Stimulated activated CD8-positive, alpha-beta memory T cell treated with anti-CD3 and anti-CD28 coated beads, Interleukin-12 subunit alpha, Interleukin-12 subunit beta, amount 100 ng/mL, for 4 hours (primary cell): ENCODE measurements at places on chromosomes 4 and X.

- DNase-seq = no peak
Measured at GRCh38 chr4:61866378-61867030, 666.4 kb downstream of the ADGRL3 start.

DNA sequence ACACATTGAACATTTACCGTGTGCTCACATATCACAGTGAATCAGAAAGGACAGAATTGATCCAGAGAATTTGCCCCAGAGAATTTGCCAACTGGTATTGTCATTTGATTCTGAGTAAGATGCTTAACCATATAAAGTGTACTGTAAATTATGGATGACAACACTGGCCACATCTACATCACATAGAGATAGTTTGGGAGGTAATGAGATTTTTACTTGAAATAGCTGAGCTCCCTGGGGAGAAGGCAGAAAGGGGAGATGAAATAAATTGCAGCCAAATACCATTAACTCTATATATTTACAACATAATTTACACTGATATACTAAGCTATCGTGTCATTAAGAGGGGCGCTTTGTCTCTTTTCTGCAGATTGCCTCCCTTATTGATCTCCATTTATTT is 564.0 kb downstream of the KCNIP4 start:
- DNase-seq = no peak

GRCh38 chrX:85017721-85018120 is 14.0 kb downstream of the APOOL start:
- DNase-seq = no peak

GRCh38 chr4:75046226-75046625 is 113.3 kb downstream of the PARM1 start:
- DNase-seq = no peak

- no peak for DNase-seq
Measured at GRCh38 chr4:54440394-54441136, 211.5 kb downstream of the PDGFRA start.

DNA sequence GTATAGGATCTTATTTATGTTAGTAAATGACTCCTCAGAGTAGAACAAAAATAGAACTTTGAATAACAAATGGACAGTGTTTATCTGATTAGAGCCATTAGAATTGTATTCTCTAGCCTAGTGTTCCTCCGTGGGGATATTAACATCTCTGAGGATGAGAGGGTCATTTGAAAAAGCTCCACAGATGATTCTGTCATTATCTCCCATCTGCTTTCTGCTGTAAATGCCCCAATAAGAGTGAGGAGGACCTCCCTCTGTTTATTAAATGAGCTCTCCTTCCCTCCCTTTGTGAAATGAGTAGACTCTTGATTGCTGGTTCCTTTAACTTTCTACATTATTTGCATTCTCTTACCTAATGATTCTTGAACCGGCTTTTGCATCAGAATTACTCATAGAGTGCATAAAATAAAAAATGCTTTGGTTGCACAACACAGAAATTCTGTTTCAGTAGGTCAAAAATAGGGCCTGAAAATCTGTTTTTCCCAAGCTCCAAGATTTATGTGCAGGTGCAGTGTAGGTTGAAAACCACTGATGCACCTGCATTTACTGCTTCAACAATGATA is 18.0 kb downstream of the GC start:
- no peak for DNase-seq

- no peak for DNase-seq
Measured at GRCh38 chrX:150258176-150258425, 105.0 kb upstream of the MAMLD1 start.

DNA sequence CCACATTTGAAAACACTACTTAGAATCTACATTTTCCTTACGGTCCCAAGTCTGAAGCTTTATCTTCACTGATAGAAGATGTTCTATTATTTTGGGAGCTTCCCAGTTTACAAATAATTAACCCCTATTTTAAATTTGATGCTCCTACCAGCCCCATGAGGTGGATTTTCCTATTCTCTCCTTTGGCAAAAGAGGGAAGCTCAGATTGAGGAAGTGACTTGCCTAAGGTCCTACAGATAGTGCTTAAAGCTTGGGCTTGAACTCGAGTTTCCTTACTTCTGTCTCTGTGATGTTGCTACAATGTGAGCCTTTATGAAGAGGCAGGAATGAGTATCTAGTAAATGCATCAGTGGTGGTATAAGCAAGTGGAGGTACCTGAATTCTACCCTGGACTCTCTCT is 27.5 kb downstream of the HEPH start:
- DNase-seq = no peak

DNA sequence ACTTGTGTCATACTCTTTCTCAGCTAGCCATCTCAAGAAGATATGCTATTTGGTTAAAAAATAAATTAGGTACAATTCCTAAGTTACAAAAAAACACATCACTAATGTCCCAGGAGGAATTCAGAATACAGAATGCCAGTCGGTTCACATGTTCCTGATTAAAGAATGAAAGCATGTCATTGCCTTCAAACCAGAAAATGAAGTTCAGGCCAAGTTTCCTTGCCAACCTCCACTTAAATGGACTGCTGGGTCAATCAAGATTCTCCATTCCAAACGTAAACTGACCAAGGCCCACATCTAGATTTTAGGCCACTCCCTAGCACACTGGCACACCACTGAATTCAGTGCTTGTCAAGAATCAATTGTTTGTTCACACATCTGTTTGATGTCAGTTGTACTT is 6.5 kb downstream of the PIGA start:
- no peak for DNase-seq

- DNase-seq = no peak
Measured at GRCh38 chr4:77631276-77631675, 25.7 kb downstream of the CXCL13 start.

DNA sequence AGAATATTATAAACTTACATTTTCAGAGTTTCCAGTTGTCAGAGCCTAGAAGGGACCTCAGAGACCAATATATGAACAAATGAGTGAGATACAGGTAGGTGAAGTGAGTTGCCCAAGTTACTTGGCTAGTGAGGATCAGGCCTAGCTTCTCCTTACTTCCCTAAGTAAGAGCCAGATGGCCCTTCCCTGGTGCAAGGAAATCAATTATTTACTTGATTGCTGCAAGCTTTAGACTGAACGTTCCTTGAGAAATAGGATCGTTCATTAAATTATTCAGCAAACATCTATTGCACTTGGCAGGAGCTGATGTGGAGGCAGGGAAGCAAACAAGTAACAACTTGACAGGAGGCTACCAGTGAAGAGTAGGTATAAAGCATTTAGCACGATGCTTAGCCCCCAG is 117.8 kb downstream of the EFHC2 start:
- DNase-seq = no peak

DNA sequence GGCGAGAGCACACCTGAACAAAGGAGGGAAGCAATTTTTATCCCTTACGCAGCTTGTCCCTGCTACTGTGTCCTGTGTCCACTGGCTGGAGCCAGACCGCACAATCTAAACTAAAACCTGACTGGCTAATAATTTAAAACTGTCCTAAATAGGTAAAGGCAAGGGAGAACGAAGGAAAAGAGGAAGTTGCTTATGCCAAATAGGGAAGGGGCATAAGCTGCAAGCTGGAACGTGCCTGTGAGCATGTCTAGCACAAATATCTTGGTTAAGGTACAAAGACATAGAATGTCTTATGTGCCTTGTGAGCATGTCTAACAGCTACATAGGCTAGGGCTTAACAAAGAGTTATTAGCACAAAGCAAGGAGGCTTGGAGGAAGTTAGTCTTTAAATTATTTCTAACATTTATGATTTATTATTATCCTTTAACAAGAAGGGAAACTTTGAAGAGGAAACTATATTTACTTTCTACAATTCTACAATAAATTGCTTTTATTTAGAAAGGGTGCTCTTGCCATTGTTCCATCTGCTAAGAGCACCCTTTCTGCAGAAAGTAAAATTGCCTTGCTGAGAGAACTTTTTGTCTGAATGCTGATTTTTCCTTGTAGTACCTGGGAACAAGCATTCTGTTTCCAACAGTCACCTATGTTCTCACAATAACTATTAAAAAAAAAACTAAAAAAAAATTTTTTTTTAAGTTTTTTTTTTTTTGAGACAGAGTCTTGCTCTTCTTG is 80.6 kb upstream of the CBR4 start:
- DNase-seq = no peak

DNA sequence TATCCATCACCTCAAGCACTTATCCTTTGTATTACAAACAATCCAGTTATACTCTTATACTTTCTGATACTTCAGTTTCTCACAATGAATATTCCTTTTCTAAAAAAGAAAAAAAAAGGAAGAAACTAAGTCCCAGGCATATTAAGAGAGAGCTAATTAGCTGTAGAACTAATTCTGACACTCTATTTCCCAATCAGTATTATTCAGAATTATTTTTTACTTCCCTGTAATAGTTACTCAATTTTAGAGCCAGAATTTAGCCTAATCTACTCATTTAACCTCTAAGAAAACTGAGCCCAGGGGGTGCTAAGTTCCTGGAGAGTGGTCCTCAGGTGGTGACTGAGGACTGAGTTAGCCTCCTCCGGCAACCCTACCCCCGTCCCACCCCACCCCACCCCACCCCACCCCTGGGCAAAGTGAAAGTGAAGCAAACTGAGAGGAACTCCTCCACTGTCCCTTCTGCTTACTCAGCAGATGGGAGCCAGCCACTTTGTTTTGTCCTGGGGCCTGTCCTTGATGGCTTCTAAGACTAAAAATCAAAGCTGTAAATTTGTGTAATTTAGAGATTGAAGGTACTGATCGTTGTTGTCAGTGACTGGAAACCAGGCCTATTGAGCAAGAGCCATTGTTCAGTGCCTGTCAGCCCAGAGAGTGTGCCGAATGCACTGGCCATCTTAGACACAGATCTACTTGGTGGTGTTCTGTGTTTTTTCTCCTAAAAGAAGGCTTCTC is 162.1 kb downstream of the CBR4 start:
- no peak for DNase-seq

GRCh38 chrX:109936598-109936997 is 66.3 kb upstream of the TMEM164 start:
- DNase-seq = no peak

DNA sequence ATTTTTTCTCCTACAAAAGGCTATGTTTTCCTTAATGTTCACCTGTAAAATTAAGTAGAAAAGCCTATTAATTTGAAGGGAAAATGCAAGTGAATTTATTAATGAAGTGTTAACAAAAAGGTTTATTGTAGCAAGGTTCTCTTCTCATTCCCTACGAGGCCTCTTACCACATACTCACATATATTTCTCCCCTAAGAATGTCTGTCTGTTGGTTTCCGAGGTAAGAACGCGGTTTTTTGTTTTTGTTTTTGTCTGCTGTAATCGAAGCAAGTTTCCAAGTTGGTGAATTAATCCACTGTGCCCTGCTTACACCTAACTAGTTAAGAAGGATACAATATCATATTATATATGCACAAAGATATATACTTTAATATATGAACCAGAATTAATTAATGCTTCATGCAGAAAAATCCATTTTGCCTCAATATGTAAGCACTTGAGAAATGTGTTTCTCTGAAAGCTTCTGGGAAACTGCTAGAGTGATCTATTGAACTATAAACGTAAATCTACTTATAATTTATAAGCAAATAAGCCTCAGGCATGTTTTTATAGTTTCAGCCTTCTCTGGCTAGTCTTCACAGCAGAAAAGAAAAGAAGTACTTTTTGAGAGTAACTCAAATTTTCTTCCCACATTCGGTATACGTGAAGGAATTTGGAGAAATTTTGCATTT is 120.8 kb downstream of the EGF start:
- no peak for DNase-seq

- no peak for DNase-seq
Measured at GRCh38 chr4:60913002-60913401, 287.1 kb upstream of the ADGRL3 start.

GRCh38 chr4:6148506-6149205 is 51.7 kb downstream of the JAKMIP1 start:
- no peak for DNase-seq

- no peak for DNase-seq
Measured at GRCh38 chr4:153904011-153904410, 115.1 kb upstream of the SFRP2 start.

DNA sequence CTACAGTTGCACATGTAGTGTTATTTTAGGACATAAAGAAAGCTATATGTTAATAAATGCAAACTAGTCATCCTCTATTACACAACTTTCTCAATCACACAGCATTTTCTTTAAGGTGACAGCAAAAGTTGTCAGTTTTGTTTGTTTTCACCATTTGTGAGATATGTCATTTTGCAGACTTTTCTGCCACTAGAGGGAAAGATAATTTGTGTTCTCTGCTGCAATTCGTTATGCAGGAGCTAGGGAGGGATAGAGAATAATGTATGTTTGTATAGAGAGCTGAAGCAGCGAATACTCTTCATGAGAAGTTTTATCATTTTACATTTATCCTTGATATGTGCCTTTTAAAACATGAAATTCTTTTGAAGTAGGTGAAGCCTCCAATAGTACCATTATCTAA is 670.6 kb upstream of the ATOH1 start:
- no peak for DNase-seq

DNA sequence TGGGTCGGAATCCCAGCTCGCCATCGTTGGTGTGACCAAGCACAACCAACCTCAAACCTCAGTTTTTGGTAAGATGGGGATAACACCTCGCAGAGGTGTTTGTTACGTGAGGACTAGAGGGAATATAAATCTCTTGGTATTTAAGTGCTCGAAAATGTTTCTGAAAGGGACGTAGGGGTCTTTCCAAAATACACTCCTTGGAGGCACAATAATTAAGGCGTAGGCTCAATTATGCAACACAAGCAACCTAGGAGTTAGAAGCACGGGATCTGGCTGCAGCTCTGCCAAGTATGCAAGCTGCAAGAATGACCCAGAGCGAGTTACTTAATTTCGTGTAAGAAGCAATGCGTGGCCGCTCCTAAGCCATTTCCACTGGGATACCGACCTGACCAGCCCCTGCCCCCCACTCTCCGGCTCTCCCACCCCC is 552 bp downstream of the ADH5 start:
- DNase-seq = no peak

DNA sequence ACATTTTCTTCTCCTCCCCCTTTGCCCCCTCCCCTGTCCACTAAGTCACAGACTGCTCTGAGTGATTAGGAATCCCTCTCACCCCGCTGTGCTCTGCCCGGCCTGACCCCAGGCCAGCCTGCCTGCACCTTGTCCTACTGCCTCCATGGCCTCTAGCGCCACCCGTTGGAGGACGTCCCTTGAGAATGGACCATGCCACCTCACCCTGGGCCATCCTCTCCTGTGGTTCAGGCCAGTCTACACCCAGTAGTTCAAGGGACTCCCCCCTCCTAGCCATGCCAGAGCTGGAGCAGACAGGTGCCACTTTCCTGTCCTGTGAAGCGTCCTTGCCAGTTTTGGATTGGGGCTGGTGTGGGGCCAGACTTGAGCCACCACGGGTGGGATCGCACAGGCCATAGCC is 9.7 kb upstream of the IRAK1 start:
- no peak for DNase-seq

DNA sequence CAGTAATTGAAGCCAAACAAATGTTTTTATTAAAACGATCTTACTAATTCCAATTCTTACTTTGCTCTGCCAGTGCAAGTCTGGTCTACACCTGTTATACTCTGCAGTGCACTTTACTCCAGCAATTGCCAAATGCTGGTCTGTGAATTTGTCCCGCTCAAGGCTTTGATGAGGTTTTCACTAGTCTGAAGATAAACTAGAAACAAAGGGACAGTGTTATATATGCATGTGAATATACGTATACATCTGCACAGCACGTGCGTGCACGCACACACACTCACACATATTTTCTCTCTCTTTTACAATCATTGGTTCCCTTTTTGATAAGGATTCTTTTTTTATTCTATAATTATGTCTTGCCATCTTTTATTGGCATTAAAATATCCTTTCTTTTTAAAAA is 88.5 kb upstream of the LCORL start:
- no peak for DNase-seq

- no peak for DNase-seq
Measured at GRCh38 chr4:112029771-112030171, 115.5 kb upstream of the FAM241A start.
